ENCODE measurements at places on chromosomes 13 and 19.

- no peaks in the 10 kb centered on the region for H3K36me3 ChIP-seq
- DNase-seq = no peak
- no peaks in the 10 kb centered on the region for H3K4me1 ChIP-seq
These were observed 117.1 kb upstream of the ZNF91 start for GRCh38 chr19:23512151-23512925.

DNA sequence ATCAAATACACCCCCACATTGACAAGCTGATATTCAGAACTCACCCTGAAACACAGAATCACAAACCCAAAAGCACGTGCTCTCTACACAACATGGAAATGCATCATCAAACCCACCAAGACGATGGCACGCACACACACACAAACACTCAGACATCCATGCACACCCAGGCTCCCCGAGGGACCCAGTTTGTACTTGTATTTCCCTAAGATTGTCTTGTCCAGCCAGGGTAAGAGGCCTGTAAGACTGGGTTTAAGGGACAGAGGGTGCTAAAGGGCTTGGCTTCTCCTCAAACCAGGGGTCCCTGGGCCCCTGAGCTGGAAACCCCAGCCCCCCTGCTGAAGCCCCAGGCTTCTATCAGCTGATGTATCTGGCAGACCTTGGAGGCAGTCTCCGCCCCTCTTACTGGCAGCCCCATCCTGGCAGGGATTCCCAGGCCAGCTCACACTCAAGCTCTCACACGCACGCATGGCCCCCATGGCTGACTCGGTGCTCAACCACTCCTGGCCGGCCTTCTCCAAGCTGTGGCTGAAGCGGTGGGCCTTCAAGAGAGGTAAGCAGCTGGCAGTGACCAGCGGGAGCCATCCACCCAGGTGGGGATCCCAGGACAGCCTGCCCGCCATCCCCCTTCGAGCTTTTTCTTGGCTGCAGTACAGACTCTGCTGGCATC lies 6.5 kb downstream of the ARHGEF18 start:
- H3K4me1 ChIP-seq = peaks cover 12% of the 10 kb centered on the region
- DNase-seq = no peak
- H3K27me3 ChIP-seq = no peaks in the 10 kb centered on the region
- H3K27ac ChIP-seq = no peak overlapping the region
- H3K36me3 ChIP-seq = peaks cover 26% of the 10 kb centered on the region
- no peak overlapping the region for H3K4me3 ChIP-seq

DNA sequence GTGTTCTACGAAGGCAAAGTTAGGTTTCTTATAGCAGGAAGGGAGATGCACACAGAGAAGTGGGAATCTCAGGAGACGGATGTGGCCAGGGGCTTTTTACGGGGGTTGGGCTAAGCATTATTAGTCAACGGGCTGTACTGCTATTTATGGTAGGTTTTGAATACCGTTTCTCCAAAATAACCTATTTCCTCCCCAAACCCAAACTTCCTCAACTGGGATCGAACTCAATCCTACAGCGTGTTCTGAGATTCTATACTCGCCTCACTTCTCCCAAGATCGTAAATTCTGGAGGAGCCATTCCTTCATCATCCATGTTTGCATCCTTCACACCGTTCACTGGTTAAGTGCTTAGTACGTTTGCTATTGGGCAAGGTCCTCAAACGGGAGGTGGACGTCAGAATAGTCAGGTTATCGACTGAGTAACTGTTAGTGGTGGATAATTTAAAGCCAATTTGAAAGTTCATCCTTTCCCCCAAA lies 1.2 kb upstream of the TRIM13 start:
- H3K36me3 ChIP-seq = peaks cover 39% of the 10 kb centered on the region
- DNase-seq = no peak
- no peaks in the 10 kb centered on the region for H3K27me3 ChIP-seq
- H3K4me1 ChIP-seq = peaks cover 25% of the 10 kb centered on the region
- H3K4me3 ChIP-seq = peak overlapping the region; percentile 59

DNA sequence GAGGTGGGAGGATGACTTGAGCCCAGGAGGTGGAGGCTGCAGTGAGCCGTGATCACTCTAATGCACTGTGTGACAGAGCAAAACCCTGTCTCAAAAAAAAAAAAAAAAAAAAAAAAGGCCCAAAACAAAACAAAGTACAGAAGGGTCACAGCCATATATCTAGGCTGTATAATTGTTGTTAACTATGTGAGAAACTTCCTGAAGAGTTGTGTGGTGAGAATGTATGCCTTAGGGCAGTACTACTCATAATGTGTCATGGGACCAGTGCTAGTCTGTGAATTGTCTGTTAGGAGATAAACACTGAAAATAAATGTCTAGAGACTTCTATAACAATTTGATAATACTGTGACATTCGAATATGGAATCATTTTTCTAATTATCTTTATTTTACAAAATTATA lies 43.1 kb downstream of the PAN3 start:
- no peak for DNase-seq
- no peaks in the 10 kb centered on the region for H3K27me3 ChIP-seq
- no peak overlapping the region for H3K27ac ChIP-seq
- no peak overlapping the region for H3K4me3 ChIP-seq
- peaks cover 30% of the 10 kb centered on the region for H3K36me3 ChIP-seq

GRCh38 chr13:55091172-55091571 lies 2049.5 kb upstream of the PRR20A start:
- no peak overlapping the region for H3K27ac ChIP-seq
- no peaks in the 10 kb centered on the region for H3K36me3 ChIP-seq
- no peaks in the 10 kb centered on the region for H3K4me1 ChIP-seq
- no peaks in the 10 kb centered on the region for H3K27me3 ChIP-seq

GRCh38 chr19:920051-920864 lies 3.1 kb downstream of the KISS1R start:
- H3K27me3 ChIP-seq = peaks cover 4% of the 10 kb centered on the region
- peak; percentile 60 for DNase-seq
- H3K4me3 ChIP-seq = peak overlapping the region; percentile 78
- peak overlapping the region; percentile 87 for H3K27ac ChIP-seq

- no peak overlapping the region for H3K27ac ChIP-seq
- H3K36me3 ChIP-seq = no peaks in the 10 kb centered on the region
- no peaks in the 10 kb centered on the region for H3K27me3 ChIP-seq
- no peak overlapping the region for H3K4me3 ChIP-seq
- H3K4me1 ChIP-seq = no peaks in the 10 kb centered on the region
These were observed 1024.0 kb upstream of the PCDH9 start for GRCh38 chr13:68254151-68254550.

GRCh38 chr13:59793107-59793506 lies 370.6 kb downstream of the DIAPH3 start:
- H3K4me1 ChIP-seq = no peaks in the 10 kb centered on the region
- no peak overlapping the region for H3K27ac ChIP-seq
- H3K4me3 ChIP-seq = no peak overlapping the region
- DNase-seq = no peak

- no peaks in the 10 kb centered on the region for H3K36me3 ChIP-seq
- no peak overlapping the region for H3K4me3 ChIP-seq
- no peak overlapping the region for H3K27ac ChIP-seq
- H3K27me3 ChIP-seq = peaks cover 3% of the 10 kb centered on the region
These were observed 45.3 kb downstream of the NWD1 start for GRCh38 chr19:16764793-16765433.

DNA sequence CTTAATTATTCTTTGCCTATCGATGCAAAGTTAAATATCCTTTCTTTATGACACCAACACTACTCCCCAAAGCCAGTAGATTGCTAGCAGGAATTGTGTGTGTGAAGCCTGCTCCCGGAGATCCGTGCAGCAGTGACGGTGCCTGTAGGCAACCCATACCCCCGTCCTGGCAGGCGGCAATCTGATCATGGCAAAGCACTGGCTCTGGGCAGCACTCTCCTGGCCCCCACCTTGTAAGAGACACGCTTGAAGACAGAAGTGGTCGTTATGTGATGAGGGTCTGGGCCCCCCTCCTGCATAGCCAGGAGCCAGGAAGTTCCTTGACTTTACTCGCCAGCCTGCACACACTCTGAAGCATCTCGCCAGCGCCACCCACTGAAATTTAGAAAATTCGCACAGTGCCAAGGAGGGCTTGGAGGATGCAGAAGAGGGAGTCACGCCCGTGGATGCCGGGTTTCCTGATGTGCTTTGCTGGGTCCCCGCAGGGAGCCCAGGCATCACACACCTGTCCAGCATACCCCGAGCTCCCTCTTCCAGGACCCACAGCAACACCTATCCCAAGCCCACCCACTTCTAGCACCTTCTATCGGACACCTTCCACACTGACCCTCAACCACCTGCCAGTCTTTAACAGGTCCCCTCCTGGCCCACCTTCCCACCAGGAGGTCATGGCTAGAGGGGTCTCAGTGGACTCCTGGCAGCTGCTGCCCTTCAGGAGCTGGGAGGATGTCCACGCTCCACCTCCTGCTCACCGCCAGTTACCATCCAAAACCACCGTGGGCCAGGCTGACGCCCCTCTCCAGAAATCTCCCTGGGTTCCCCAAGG lies 54.5 kb downstream of the CEBPG start:
- no peaks in the 10 kb centered on the region for H3K27me3 ChIP-seq
- H3K27ac ChIP-seq = no peak overlapping the region
- H3K4me3 ChIP-seq = no peak overlapping the region

DNA sequence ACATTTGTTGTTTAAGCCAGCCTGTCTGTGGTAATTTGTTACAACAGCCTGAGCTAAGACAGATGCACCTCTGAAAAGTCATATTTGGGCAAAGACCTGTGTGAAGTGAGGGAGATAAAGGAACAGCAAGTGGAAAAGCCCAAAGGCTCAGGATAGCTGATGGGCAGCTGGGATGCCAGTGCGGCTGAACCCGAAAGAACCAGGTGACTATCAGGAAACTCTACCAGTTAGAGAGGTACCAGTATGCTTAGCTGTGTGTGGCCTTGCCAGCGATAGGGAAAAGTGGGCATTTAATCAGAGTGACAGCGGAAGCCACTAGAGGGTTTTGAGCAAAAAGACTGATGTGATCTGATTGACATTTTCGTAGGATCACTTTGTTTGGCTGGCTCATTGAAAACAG lies 764.8 kb upstream of the GPC6 start:
- no peak overlapping the region for H3K27ac ChIP-seq
- DNase-seq = no peak
- no peaks in the 10 kb centered on the region for H3K36me3 ChIP-seq
- H3K4me3 ChIP-seq = no peak overlapping the region
- no peaks in the 10 kb centered on the region for H3K27me3 ChIP-seq
- H3K4me1 ChIP-seq = no peaks in the 10 kb centered on the region

DNA sequence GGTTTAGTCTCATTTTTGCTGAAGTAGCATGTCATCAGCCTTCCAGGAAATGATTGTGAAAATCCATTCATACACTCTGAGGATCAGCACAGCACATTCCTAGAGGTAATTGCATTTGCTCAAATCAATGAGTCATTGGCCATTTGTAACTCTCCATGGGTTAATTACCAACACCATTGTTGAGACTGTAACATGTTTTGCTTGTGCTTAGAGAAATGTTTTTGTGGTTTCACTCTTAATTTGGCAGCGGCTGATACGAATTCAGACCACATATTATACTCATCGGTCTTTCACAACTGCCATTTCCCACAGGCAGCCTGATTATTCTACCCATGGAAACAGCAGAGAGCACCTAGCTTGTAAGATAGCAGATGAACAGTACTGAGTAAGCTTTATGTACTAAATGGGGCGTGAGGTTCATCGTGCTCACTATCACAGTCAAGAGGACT lies 110.3 kb downstream of the NHLRC3 start:
- H3K36me3 ChIP-seq = no peaks in the 10 kb centered on the region
- H3K27ac ChIP-seq = peak overlapping the region; percentile 59
- H3K27me3 ChIP-seq = peaks cover 16% of the 10 kb centered on the region
- no peak for DNase-seq
- H3K4me3 ChIP-seq = no peak overlapping the region

GRCh38 chr19:18401580-18402112 lies 4.2 kb upstream of the LRRC25 start:
- H3K36me3 ChIP-seq = no peaks in the 10 kb centered on the region
- H3K4me1 ChIP-seq = peaks cover 5% of the 10 kb centered on the region
- H3K4me3 ChIP-seq = no peak overlapping the region
- no peak overlapping the region for H3K27ac ChIP-seq
- no peak for DNase-seq

DNA sequence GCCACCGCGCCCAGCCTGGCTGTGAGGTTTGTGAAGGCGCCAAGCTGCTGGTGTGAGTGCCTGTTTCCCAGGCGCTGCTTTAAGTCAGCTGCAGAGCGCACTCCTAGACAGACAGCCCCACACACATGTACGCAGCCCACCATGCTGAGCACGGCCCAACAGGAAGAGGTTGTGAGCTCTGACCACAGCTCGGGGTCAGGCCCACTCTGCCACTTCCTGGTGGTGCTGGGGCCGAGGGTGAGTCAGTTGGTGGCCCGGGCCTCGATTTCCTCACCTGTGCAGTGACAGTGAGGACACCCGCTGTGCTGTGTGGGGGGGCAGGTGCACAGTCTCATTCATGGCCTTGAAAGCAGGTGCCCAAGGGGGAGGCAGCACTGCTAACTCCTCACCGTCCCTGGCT lies 106.7 kb downstream of the KDM4B start:
- DNase-seq = no peak
- peaks cover 13% of the 10 kb centered on the region for H3K36me3 ChIP-seq
- no peaks in the 10 kb centered on the region for H3K27me3 ChIP-seq
- H3K4me1 ChIP-seq = no peaks in the 10 kb centered on the region
- H3K4me3 ChIP-seq = no peak overlapping the region

GRCh38 chr19:9348253-9348652 lies 14.6 kb upstream of the ZNF177 start:
- H3K4me1 ChIP-seq = no peaks in the 10 kb centered on the region
- no peak overlapping the region for H3K4me3 ChIP-seq
- DNase-seq = no peak
- H3K27me3 ChIP-seq = no peaks in the 10 kb centered on the region
- no peak overlapping the region for H3K27ac ChIP-seq

DNA sequence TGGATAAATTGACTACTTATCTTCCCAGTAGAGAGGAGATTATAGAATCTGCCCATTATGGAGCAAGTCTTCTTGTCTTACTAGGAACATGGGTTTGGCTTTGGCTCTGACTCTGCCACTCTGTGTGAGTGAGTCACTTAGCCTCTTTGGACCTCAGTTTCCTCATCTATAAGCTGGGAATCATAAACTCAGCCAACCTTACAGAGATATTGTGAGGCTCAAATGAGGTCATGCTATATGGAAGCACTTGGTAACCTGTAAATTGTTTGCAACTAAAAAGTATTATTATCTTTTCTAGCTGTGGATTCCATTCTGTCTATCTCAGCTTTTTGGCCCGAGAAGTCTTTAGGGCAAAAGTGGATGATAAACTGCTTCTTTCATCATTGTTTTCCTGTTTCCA lies 186.8 kb upstream of the TSC22D1 start:
- no peak overlapping the region for H3K27ac ChIP-seq
- no peak for DNase-seq
- H3K4me3 ChIP-seq = no peak overlapping the region
- H3K36me3 ChIP-seq = no peaks in the 10 kb centered on the region

GRCh38 chr13:41148419-41149283 lies 16.0 kb upstream of the KBTBD6 start:
- H3K27me3 ChIP-seq = no peaks in the 10 kb centered on the region
- no peak overlapping the region for H3K4me3 ChIP-seq
- no peak overlapping the region for H3K27ac ChIP-seq
- H3K36me3 ChIP-seq = peaks cover 43% of the 10 kb centered on the region
- no peaks in the 10 kb centered on the region for H3K4me1 ChIP-seq

GRCh38 chr19:55529636-55530234 lies 7.2 kb downstream of the SBK2 start:
- H3K4me3 ChIP-seq = no peak overlapping the region
- H3K4me1 ChIP-seq = no peaks in the 10 kb centered on the region

Measured in activated T-helper 2 cell treated with anti-CD3 and anti-CD28 coated beads, Interferon-gamma antibody, Interleukin-2, Interleukin-4, amounts not matched to agents 10 μg/mL and 5 μg/mL and 100 μg/mL, durations not matched to agents 14 hours and 24 hours and 36 hours (primary cell).